ENCODE measurements at places on chromosomes 13 and 19. TPM values are rescaled to one million over a fixed set of nuclear protein-coding genes. Genes with fewer than 3 reads are reported as not detected.

GIPC3 gene
- total RNA-seq, result 0.13 TPM

C13orf42 gene
- total RNA-seq, result not detected

CPB2 gene
- total RNA-seq, result not detected

MAST1 gene
- 0.88 TPM for total RNA-seq

ADGRE3 gene
- not detected for total RNA-seq

GPC6 gene
- total RNA-seq, result 45.2 TPM

SIRT2 gene
- 43.0 TPM for total RNA-seq

APC2 gene
- total RNA-seq, result 0.16 TPM

STOML3 gene
- total RNA-seq, result not detected

NDUFB7 gene
- 360 TPM for total RNA-seq

LENG9 gene
- total RNA-seq, result 6.3 TPM

CBY2 gene
- not detected for total RNA-seq

VSTM1 gene
- not detected for total RNA-seq

ATP5F1D gene
- total RNA-seq, result 140 TPM

CGB1 gene
- not detected for total RNA-seq

TTC9B gene
- not detected for total RNA-seq

NRTN gene
- total RNA-seq, result 1.6 TPM

ZIK1 gene
- 7.1 TPM for total RNA-seq

NANOS3 gene
- not detected for total RNA-seq

IL4I1 gene
- total RNA-seq, result not detected

DLEU7 gene
- not detected for total RNA-seq

PTH2 gene
- total RNA-seq, result not detected

CERS1 gene
- 1.0 TPM for total RNA-seq

HCN2 gene
- 1.6 TPM for total RNA-seq

HSD17B14 gene
- 4.6 TPM for total RNA-seq

TUBA3C gene
- total RNA-seq, result not detected

FBL gene
- total RNA-seq, result 277 TPM

TRPC4 gene
- 6.9 TPM for total RNA-seq
